Left ventricle myocardium superior (tissue), 1 donor: ENCODE measurements at places on chromosomes 13 and 19.

- DNase-seq, result no peak
Measured at GRCh38 chr13:62767473-62767872, 1351.8 kb upstream of the PCDH20 start.

GRCh38 chr13:39503048-39503447, 99.9 kb downstream of the LHFPL6 start:
- no peak for DNase-seq

DNA sequence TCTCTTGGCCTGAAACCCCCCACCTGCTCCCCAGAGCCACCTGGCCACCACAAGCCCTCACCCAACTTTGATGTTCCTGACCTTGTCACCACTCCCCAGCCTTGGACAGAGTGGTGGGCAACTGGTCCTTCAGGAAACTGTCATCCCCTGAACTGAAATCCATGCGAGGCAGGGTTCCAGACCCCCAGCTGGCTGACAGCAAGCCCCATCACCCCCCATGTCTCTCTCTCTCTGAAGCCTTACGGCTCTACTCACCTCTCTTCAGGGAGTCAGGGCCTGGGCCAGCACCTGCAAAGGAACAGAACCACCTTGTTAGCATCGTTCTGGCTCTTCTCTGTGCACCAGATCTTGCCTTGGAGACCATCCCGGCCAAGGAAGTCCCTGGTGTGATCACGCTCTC, 2.6 kb downstream of the LRFN1 start:
- DNase-seq, result no peak

DNA sequence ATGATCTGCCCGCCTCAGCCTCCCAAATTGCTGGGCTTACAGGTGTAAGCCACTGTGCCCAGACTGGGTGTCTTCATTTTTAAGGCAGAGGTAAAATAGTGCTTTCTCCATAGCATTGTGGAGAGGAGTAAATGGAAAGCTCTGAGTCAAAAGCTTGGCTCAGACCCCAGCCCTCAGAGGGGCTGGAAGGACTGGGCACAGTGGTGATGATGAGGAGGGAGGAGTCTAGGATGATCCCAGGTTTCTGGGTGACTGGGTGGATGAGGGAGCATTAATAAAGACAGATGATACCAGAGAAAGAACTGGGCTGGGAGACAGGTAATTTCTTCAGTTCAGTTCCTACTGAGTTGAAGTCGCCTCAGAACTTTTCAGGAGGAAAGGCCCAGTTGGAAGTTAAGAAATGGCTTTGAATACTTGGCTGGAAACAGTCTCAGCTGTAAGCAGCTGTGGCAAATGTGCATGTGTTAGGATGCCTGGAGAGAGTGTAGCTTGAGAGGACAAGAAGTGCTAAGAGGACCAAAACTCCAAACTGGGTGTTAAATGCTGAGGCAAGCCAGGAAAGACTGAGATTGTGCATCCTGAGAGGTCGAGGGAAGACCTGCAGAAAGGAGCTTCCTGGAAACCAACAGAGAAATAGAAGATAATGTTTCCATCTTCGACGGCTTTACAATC, 37.1 kb upstream of the MEDAG start:
- no peak for DNase-seq

DNA sequence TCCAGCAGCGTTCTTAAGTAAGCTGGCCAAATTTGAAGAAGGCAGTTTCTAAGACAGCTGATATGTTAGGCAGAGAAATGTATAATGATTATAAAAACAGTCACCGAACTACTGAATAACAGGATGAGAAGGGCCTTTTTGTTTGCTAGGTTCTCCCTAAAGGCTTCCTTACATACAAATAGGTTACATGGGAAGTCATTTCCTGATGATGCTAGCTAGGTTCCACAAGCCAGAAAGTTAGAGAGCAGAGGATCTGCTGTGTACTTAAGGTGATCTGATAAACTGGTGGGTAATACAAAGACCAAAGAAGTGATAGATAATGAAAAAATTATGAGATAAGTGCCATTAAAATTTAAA, 139.7 kb downstream of the VWA8 start:
- DNase-seq, result no peak

DNA sequence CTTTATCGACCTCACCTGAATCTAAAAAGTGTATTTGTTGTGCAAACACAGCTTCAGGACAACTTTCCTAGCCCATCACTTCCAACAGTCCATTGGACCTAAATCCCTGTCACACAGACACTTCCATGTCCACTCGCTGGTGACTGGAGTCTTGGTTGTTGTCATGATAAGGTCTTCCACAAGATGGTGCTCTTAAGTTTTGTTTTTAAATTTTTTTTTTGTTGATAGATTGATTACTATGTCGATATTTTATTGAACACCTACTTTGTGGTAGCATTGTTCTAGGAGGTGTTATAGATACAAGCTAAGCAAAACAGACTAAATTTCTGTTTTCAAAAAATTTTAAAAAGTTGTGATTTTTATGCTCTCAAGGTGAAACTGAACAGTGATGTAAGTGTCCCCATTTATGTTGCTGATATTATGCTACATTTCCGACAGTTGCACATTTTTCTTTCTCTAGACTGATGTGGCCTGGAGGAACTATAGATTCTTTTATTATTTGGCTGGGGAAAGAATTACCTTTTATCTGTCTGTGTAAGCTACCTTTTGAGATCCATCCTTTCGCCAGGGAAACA, 8.1 kb upstream of the ERICH6B start:
- no peak for DNase-seq

DNA sequence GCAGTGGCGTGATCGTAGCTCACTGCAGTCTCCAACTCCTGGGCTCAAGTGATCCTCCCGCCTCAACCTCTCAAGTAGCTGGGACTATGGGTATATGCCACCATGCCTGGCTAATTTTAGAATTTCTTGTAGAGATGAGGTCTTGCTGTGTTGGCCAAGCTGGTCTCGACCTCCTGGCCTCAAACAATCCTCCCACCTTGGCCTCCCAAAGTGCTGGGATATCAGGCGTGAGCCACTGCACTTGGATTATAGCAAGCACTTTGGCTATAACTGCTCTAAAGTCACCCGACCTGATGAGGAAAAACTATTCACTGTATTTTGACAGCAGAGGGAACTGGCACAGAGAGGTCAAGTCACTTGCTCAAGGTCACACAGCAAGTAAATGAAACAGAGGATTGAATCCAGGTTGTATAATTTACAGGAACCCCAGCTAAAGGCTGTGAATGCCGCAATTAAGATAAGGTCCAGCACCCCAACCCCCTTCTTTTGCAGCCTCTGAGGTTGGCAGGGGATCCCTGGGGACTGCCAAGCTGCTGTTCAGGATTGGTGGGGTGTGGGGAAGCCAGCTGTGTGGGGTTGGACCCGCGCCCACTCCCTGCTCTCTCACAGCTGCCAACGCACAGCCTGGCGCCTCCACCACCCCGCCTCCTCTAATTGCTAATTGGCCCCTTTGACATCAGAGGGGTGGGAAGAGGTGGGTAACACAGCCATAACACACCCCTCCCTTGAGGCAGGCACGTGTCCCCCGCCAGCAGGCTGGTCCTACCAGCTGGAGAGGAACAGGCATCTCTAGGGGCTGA, 6.0 kb downstream of the TMIGD2 start:
- DNase-seq, result no peak

- no peak for DNase-seq
Measured at GRCh38 chr19:3462991-3463713, 17.2 kb downstream of the SMIM24 start.

- no peak for DNase-seq
Measured at GRCh38 chr13:86559901-86560300, 760.7 kb upstream of the SLITRK6 start.

DNA sequence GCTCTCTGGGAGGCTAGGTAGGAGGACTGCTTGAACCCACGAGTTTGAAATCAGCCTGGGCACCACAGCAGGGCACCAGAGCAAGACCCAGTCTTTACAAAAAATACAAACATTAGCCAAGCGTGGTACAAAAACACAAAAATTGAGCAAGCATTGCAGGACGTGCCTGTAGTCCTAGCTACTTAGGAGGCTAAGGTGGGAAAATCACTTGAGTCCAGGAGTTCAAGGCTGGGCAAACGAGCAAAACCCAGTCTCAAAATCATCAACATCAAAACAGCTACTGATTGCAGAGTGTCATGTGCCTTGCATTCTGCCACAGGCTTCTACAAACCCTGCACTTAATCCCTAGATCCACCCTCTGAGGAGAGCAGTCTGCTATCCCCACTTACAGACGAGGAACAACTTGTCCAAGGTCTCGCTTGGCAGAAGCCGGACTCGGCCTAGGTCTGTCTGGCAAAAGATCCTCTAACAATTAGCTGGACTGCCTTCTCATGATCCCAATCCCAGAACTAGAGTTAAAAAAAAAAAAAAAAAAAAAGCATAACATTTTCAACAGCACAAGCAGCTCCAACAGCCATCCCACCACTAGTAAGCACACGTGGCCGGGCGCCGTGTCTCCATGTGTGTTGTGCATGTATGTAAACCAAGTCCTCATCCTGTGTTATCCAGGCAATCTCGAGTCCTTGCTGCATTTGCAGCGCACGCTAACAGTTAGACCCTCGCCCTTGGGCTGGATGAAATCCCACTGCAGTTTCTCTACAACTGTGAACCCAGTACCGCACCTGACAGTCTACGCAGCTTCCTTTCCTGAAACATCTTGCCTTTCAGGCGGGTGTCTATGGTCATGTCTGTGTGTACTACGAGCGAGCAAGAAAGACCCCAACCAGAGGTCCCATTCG, 2.0 kb downstream of the PPP6R1 start:
- peak; percentile 3 for DNase-seq

- no peak for DNase-seq
Measured at GRCh38 chr13:104301171-104301975, 1235.2 kb upstream of the SLC10A2 start.

DNA sequence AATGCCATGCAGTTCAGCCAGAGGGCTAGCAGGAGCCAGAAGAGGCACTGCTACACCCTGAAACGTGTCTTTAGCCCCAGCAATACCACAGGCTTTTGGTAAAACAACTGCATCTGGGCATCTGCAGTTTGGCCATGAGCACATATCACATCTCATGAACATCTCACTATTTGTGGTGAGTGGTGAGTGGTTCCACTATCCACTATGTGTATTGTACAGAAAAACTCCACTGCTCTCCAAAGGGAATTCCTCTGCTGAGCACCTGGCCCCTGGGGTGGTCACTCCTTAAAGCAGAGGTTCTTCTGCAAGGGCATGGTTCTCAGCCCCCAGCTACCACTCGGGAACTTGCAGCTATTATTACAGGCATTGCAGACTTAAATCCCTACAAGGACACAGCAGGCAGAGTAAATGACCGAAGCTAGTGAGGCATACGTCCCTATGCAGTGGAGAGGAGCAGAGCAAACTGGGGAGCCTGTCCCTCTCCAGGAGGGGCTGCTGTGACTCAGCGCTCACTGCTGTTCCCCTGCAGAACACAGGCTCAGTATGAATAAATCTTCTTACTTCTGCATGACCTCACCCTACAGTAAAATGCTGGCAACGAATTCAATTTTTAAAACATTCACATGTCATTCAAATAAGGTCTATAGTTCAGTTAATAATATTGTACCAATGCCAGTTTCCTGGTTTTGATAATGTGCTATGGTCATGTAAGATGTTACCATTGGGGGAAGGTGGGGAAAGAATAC, 332.4 kb upstream of the ZNF507 start:
- DNase-seq, result no peak

DNA sequence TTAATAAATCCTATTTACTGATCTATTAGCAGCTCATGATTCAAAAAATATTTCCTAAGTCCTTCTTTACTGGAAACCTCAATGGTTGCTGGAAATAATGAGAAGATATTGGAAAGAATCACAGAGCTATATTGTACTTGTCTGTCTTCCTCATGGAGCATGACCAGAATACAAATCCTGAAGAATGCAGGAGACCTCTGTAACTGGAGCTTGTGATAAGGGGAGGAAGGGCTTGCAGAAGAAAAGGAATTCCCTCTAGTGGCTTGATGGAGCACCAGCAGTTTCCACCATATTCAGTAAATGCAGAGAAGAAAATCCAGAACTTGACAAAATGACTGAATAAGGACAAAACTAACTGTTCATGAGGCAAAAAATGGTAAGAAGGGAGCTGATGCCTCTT, 1333.1 kb downstream of the EFNB2 start:
- no peak for DNase-seq

DNA sequence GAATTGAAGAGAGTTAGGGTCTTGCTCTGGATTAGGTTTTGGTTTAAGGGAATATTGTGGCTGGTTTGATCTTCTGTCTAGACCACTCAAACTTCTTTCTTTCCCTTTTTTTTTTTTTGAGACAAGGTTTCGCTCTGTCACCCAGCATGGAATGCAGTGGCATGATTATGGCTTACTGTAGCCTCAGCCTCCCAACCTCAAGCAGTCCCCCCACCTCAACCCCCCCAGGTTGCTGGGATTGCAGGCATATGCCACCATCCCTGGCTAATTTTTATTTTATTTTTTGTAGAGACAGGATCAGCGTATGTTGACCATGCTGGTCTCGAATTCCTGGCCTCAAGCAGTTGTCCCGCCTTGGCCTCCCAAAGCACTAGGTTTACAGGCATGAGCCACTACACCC, 21.2 kb downstream of the ARHGAP35 start:
- no peak for DNase-seq

DNA sequence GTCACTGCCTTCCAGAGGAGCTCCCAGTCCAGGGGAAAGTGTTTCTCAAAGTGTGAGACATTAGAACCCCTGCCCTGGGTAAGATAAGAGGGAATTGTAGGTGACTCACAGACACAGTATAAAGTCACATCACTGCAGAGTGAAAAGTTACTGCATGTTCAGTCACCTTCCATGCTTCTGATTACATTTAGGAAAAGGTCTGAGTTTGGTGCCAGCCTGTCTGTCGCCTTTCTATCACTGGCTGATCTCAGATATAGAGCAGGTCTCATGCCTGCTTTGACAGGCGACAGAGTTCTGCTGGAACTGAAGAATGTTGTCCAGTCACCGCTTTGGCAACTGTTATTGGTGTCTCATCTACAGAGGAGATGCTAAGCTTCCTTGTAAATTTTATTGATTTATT, 1078.6 kb downstream of the UQCRFS1 start:
- DNase-seq, result no peak
